ENCODE measurements at places on chromosomes 1 and 21.

GRCh38 chr1:33170351-33171274 is 11.2 kb downstream of the TRIM62 start:
- no peak for DNase-seq

DNA sequence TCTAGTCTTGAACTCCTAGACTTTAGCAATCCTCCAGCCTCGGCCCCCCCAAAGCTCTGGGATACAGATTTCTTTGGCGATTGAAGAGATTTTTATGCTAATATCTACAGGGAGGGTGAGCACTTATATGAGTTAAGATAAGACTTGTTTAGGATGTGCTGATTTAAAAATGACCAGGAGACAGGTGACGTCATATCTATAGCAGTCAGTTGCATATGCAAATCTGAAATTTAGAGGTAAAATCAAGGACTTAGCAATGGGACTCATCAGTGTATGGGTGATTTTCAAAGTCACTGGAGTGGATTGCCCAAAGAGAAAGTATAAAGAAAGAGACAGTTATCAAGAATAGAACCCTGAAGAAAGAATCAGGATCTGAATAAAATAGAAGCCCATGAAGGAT is 394.5 kb downstream of the ADGRL2 start:
- no peak for DNase-seq

DNA sequence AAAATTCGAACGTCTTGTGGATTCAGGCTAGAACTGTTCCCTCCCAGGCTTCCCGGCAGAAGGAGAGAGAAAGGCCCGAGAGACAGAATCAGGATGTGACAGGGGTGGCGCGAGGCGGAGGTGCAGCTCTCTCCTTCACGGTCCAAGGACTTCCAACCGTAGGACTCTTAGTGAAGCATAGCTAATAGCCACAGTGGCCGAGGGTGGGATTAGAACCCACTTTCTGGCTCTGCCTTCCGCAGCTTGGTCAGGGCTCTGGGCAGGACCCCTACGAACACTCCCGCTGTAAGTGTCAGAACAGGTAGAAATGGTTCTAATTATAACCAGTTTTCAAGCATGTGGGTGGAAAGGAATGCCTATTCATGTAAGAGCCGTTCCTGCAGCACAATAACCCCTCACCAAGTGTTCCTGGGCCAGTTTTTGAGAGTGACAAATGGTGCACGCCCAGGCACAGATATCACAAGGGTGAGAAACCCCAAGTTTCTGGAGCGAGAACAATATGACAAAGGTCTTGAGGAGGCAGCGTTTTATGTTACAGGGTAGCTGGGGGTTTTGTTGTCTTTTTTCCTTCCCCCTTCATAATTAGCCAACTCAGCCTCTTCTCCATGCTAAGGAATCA is 86.4 kb downstream of the SYF2 start:
- DNase-seq, result no peak

- DNase-seq, result peak; percentile 51
Observed at GRCh38 chr1:92291372-92291999, 7.3 kb downstream of the GLMN start.

DNA sequence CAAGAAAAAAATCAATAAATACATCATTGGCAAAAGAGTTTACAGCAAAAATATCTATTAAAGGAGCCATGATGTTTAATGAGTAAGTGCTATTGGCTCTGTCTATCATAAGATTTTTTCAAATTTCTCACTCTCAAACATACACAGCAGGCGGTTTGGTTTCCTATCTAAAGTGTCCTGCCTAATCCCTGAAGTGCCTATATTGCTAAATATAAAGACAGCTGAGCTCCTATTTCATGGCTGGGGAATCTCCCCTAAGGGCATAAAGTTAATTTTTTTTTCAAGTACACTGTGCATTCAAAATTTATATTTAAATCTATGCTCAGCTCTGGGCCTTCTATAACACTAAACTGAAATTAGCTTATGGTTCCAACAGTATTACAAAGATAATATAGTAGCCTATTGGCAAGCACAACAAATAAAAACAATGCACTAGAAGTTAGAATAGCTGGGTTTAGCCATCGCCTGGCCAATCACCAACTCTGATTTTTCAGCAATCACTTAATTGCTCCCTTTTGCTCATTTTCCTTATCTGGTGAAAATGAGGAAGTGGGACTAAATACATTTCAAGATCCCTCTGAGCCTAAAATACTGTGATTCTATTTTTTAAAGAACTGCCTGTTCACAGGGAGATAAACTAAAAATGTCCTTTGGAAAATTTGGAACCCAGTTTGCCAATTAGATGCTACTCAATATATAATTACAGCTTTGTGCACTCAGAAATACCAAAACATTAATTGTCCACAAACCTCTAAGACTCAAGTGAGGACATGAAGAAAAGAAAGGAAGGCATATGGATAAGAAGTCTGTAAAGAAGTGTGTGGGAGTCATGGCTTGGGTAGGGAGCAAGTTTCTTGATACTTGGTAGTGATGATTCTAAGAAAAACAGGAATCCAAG is 62.5 kb downstream of the WDR64 start:
- DNase-seq, result no peak

DNA sequence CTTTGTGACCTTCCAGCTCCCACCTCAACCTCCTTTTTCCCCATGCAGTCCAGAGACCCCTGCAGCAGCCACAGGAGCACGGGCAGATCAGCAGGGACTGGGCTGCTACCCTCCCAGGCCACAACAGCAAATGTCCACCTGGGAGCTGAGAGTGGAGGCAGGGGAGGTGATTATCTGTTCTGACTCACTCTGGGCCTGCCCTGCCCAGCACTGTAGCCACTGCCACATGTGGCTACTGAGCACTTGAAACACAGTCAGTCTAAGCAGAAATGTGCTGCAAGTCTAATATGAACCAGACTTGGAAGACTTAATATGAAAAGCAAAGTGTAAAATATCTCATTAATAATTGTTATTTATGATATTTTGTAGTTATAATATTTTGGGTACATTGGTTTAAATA is 148.9 kb upstream of the VANGL1 start:
- DNase-seq, result peak; percentile 42

- DNase-seq, result no peak
Observed at GRCh38 chr21:43881283-43881682, 16.3 kb downstream of the AGPAT3 start.

DNA sequence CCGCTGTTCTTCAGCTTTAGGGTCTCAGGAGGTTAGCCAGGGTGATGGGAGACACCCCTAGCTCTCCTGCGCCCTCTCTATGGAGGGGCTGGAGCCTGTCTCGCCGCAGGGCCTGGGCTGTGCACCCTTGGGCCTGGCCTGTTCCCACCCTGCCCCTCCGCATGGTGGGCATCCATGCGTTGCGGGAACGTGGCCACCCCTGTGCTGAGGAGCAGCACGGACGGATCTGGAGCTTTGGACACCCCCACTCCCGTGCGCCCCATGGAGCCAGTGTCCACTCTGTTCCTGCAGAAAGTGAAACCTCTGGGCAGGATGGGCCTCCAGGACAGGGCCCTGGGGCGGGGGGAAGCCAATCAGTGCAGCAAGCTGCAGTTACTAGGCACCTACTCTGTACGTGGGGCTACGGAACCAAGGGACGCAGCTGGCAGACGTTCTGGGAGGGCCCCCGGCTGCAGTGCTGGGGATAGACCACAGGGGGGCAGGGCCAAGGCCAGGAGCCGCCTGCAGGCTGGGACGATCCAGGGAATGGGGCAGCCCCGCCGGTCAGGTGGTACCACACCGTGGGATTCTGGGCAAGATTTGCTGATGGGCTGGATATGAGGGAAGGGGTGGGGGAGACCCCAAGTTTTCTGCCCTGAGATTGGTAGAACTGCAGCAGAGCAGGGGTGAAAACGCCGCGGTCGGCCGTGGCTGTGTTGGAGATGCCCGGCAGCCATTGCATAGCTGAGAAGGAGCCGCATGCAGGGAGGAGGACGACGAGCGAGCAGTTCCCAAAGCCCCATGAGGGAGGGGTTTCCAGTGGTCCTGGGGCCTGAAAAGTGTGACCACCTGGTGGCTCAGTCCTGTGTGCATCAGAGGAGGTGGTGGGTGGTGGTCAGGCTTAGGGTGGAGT is 43.3 kb downstream of the TP73 start:
- peak; percentile 86 for DNase-seq

GRCh38 chr1:217275655-217276398 is 355.1 kb downstream of the GPATCH2 start:
- DNase-seq, result no peak

- no peak for DNase-seq
Observed at GRCh38 chr1:222772996-222773379, 36.0 kb downstream of the FAM177B start.

All from AG08396 (cell line).